ENCODE measurements at places on chromosomes 13 and 19.

DNA sequence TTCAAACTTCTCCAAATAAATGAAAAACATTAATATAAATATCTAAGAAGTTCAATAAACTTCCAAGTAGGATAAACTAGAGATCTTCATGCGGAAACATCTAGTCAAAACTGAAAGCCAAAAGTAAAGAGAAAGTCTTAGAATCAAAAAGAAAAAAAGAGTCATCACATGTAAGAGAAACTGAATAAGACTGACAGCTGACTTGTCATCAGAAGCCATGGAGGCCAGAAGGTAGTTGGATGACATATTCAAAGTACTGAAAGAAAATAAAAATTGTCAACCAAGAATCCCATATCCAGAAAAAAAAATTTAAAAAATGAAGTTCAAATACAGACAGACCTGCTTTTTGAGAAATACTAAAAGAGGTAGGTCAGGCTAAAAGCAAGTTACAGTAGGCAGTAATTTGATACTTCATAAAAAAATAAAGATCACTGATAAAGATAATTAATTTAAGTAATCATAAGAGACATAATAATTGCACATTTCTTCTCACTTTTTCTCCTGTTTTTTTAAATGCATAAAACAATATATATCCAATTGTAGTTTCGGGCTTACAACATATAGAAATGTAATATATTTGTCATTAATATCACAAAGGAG lies 327.6 kb upstream of the PCDH9 start:
- no peak for DNase-seq

DNA sequence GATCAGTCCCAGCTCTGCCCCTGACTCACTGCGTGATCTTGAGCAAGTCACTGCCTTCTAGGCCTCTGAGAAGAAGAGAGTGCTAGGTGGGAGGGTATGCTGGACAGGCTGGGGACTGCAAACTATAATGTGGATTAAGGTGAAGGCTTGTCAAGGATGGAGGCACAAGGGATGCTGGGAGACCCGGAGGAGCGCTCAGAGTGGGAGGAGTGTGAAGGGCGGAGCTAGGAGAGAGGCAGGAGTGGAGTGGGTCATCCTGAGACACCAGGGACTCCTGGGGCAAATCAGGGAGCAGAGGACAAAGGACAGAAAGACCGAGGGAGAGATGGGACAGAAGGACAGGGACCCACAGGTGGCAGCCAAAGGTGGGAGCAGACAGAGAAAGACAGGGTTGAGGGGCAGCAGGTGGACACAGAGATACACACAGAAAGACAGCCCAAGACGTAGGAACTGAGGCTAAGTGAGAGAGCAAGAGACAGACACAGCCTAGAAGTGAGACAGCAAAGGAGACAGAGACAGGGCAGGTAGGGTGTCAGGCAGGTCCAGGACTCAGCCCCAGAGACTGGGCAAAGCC lies 2.6 kb downstream of the GRIK5 start:
- DNase-seq: no peak

GRCh38 chr13:47621931-47622330 lies 379.1 kb downstream of the SUCLA2 start:
- no peak for DNase-seq

GRCh38 chr19:38162632-38163031 lies 61.4 kb downstream of the DPF1 start:
- DNase-seq: no peak

GRCh38 chr19:29086182-29086581 lies 126.8 kb downstream of the UQCRFS1 start:
- DNase-seq: no peak

GRCh38 chr19:41341669-41342490 lies 11.8 kb downstream of the TGFB1 start:
- no peak for DNase-seq

DNA sequence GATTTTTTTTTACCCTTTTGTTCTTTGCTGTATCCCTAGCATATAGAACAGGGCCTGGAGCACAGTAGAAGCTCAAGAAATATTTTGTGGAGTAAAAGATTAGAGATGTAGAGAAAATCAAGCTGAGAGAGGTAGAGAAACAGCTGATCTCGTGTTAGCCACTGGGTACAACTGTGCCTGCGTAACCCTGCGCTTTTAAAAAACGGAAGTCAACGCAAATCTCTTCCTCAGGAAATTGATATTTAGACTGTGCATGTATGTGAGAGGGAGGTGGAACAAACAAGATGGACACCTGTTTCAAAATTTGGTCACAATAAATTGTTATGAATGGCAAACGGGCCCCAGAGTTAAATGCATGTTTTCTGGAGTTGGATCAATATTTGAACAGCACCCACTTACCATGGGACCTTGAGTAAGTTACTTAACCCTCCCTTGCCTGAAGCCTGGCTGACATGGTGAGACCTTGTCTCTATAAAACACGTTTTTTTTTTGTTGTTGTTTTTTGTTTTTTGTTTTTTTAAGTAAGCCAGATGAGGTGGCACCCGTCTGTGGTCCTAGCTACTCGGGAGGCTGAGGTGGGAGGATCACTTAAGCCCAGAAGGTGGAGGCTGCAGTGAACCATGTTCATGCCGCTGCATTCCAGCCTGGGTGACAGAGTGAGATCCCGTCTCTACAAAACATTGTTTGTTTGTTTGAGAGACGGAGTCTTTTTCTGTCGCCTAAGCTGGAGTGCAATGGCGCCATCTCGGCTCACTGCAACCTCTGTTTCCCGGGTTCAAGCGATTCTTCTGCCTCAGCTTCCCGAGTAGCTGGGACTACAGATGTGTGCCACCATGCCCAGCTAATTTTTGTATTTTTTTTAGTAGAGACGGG lies 3.3 kb upstream of the EPOR start:
- no peak for DNase-seq

- no peak for DNase-seq
Measured at GRCh38 chr13:109773786-109774185, 12.6 kb downstream of the IRS2 start.

DNA sequence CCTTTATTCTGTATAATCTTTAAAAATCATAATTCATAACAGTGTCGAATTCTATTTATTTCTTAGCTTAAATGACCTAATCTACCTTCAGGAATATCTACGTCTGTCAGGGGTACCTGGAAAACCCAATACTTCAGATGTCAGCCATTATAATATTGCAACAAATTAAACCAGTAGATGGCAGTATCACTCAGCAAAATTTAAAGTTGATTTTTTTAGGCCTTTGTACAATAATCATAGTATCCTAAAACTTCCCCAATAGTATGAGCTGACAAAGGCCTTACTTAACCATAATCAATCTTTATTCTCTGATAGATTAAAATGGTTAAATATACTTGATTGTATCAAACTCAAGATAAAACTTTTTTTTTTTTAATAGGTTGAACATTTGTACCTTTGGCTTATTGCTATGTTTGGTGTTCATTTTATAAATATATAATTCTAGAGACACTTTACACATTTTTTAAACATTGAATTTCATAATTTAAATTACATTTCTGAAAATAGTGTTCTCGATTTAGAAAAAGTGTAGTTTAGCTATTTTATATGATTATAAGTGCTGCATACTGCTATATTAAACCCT lies 830.2 kb upstream of the SPRY2 start:
- no peak for DNase-seq

DNA sequence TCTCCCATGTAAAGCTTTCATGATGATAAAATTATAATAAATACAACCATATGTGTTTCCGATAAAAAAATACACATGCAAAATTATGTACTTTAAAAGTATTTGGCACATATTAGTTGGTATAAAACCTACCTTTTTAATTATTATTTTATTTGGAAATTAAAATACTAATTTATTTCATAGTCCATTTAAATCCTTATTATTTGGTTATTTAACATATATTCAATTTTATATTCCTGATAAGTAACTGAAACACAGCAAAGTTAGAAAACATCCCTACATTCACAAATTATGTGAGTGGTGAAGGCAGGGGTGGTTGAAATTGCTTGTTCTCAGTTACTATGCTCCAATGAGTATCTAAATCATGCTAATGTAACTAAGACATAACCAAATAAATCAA lies 920.5 kb downstream of the SLITRK1 start:
- DNase-seq: no peak

DNA sequence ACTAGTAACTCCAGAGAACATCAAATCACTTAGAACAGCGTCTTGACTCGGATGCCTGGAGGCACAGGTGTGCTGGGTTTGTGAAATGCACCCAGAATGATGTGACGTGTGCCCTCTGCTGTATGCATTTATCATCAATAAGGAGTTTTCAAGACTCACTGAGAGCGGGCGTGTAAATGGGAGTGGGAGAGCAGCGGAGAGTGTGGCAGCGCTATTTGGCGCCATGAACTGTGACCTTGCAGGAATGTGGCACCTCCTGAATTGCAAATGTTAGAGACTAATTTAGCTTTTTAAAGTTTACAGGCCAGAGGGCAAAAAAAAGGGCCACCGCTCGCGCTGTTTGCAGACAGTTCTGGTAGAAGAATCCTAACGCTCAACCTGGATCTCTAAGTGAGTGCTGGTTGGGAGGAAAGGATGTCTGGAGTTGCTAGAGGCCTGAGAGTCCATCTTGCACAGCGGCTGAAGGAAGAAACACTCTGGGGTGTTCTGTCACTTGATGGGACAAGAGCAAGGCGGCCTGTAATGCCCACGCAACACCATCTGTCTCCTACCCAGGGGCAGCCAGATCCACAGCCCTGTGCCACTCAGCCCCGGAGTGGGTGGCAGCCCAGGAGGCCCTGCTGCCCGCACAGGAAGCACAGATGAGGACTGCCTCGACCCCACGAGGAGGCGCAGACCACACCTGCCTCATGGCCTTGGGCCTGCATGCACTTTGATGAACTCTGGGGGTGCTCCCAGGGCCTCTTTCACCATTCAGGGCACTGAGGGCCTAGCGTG lies 19.7 kb downstream of the RANBP3 start:
- DNase-seq: no peak

GRCh38 chr19:30367421-30367820 lies 4.8 kb upstream of the ZNF536 start:
- DNase-seq: no peak

DNA sequence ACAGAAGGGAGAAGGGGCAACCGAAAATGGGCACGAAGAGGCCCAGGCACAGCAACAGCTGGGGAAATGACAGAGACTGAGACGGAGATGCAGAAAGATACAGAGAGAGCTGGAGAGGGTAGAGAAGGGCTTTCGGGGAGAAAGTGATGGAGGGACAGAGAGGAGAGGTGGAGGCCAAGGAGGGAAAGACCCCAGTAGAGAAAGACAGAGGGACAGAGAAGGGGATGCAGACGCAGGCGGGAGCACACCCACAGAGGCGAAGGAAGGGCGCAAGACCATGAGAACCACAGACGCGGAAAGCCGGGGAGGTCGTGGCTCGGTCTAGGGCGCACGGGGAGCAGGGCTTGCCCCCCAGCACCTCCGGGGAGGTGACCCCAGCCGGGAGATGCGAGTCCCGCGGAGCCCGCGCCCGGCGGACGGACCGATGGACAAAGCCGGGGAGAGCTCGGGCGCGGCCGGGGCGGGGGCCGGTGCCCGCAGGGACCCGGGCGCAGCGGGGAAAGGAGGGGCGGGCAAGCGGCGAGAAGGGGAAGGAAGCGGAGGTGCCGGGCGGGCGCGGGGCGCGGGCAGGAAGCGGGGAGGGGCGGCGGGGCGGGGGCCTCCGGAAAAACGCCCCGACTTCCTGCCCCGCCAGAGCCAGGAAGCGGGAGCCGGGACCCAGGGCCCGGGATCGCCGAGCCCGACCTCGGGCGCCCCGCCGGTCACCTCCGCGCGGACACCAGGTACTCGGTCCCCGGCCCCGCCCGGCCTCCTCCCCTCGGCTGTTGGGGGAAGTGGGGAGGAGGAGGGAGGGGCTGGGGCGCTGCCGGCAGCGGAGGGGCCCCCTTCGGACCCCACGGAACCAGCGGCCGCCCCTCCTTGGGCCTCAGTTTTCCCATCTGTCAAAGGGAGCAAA lies at the start of gene ARHGEF1:
Gene ARHGEF1, plus strand, starts transcription at position 617 of the 895 bp plus-strand sequence. CDS start 4,899 bp downstream, outside the sequence.
- no peak for DNase-seq

- DNase-seq: no peak
Measured at GRCh38 chr19:21023901-21024300, 3.4 kb downstream of the ZNF430 start.

GRCh38 chr13:106349080-106349931 lies 186.2 kb downstream of the EFNB2 start:
- no peak for DNase-seq

DNA sequence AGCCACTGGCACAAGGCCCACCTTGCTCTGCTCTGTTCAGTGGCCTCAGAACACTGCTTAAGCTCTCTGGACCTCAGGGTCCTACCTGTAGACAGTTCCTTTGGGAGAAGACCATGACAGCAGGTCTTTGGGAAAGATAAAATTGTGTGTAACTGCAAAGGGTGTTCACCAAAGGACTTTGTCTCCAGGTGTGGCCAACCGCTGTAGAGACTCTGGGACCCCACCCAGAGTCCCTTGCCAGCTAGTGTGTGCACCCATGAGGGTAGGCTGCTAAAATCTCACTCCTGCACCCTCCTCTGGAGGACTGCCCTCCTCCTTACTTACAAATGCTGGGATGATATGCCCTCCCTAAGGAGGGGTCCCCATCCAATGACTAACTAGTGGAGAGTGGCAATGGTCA lies 211.2 kb downstream of the TSHZ3 start:
- no peak for DNase-seq

DNA sequence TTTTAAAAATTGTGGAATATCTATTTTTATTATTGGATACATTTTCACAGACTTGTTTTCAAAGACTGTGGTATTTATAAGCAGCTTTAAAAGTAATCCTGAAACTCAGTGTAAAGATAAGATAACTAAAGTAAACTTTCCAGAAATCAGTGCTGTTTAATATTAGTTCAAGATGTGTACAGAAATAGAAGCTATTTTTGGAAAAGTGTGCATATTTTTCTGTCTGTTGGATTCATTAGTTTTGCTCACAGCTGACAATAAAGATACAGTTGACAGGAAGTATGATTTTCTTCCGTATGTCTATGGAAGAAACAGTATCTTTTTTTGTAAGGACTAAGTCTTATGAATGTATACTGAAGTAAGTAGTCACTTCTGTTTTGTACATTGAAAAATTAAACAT lies 85.9 kb downstream of the GJA3 start:
- no peak for DNase-seq

GRCh38 chr19:19064098-19064722 lies 416 bp downstream of the SLC25A42 start:
- DNase-seq: peak; percentile 7

GRCh38 chr19:16338470-16339360 lies 14.1 kb downstream of the KLF2 start:
- no peak for DNase-seq

GRCh38 chr13:51727634-51728274 lies 76.2 kb downstream of the DHRS12 start:
- DNase-seq: no peak

DNA sequence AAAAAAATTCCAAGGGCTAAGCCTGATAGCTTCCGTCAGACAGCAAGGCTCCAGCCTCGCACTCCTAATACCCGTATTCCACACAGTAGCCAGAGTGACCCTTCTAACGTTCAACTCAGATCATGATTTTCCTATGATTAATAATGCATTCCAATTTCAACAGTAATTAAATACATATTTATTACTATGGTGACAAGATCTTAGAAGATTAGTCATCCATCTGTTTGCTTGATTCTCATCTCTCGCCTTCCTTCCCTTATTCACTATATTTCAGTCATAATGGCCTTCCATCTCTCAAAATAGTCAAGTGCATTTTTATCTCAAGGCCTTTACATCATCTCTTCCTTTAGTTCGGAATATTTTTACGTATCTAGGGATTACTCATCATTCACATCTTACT lies 621.2 kb upstream of the SPRY2 start:
- DNase-seq: no peak

- DNase-seq: no peak
Measured at GRCh38 chr19:30757837-30758617, 385.8 kb downstream of the ZNF536 start.

Data from stimulated activated CD4-positive, alpha-beta T cell treated with anti-CD3 and anti-CD28 coated beads, Interleukin-1b, Interleukin-23, amount 100 ng/mL, for 1 hour (primary cell).